ENCODE measurements at places on chromosomes 1 and 21.

DNA sequence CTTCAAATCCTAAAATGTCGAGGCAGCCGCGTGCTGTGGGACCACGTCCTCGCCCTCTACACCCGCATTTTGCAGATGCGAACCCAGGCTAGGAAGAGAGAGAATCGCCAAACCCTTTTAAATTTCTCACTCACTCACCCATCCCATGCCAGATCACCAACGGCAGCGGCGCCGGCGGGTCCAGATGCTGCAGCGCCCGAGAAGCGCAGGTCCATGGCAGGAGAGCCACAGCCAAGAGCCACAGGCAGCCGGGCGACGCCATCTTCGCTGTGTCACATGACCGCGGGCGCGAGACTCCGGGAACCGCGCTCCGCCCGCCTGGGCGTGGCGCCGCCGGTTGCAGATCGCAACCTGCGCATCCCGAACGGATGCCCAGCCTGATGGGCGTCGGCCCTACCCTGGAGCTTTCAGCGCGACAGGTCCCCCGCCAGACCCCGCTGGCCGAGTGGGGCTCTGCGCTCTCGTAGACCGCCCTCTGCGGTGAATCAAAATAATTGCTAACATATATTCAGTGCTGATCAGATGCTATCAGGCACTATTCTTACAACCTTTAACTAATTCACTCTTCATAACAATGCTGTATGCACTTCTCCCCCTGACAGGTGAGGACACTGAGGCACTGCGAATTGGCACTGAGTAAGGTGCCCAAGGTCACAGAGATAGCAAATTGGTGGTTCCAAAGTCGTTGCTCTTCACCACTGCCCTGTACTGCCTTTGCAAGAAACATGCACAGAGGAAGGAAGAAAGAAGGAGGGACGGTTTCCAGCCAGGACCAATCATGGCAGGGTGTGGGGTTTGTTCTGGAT lies at the start of gene PPT1:
TSS of gene PPT1 (minus strand) at position 276 of the 806 bp plus-strand sequence. CDS start at position 262, 14 bp downstream.
- peak; percentile 42 for DNase-seq

GRCh38 chr1:21270086-21270689 lies 20.1 kb downstream of the ECE1 start:
- peak; percentile 53 for DNase-seq

DNA sequence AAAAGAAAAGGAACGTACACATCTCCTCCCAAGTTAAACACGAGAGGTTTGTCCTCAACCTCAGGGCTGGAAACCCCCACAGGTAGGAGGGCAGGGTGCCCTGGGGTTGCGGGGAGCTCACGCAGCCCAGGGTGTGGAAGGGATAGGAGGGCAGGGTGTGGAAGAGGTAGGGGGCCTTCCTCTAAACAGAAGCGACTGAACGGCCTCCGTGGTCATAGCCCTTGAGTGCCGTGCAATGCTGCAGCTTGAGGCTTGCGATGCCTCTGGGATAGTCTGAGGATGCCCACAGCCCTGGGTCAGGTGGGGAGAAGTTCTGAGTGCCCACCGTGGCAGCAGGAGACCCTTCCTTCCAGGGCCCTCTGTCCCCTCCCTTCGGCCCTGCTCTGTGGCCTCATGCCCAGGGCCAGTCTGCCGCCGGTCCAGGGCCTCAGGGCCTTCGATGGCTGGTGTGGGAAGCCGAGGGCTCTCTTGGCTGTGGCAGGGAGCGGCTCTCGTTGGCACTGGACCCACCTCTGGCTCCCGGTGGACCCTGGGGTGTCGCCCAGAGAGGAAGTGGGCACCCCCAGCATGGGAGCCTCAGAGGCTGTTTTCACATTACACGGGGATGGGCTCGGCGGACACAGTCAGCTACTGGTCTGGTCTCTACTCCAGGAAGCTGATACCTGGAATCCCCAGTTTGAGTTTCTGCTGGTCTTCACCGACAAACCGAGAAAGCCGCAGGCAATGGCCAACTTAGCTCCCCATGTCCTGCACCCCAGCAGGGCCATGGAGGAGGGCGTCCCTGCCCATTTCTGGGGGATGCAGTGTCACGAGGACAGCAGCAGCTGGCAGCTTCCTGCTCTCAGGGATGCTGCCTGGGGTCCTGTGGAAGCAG lies 6.4 kb upstream of the CDK11B start:
- no peak for DNase-seq

- peak; percentile 30 for DNase-seq
These were observed 78.1 kb upstream of the DNAH14 start for GRCh38 chr1:224851210-224851847.

GRCh38 chr1:162372159-162373071 lies 4.2 kb downstream of the SPATA46 start:
- DNase-seq = no peak
